Type B pancreatic cell (in vitro differentiated cells): ENCODE measurements at places on chromosomes 1 and 21.

GRCh38 chr1:177216587-177217202 is 45.9 kb downstream of the BRINP2 start:
- DNase-seq, result no peak

DNA sequence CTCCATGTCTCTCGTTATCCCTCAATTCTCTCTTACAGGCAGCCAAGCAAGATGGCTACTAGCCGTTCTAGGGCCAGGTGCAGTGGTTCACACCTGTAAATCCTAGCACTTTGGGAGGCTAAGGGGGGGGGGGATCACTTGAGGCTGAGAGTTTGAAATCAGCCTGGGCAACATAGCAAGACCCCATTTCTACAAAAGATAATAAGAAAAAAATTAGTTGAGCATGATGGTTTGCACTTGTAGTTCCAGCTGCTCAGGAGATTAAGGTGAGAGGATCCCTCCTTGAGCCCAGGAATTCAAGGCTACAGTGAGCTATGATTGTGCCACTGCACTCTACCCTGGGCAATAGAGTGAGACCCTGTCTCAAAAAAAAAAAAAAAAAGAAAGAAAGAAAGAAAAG is 80.4 kb downstream of the NKAIN1 start:
- DNase-seq, result no peak

DNA sequence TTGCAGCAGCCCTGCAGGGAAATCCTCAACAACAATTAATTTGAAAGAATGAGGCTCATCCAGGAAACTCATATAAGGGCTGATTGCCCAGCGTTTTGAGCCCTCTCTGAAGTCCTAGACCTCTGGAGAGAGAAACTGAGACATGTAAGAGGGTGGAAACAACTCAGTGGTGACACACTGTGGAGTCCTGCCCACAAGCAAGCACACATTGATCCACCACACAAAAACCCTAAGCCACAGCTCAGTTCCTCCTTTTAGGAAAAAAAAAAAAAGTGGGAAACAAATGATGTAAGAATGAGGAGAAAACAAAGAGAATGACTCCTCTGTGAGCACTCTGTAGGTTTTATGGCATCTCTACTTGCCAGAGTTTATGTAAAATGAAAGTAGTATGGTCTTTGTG is 22.9 kb upstream of the PLA2G5 start:
- no peak for DNase-seq

DNA sequence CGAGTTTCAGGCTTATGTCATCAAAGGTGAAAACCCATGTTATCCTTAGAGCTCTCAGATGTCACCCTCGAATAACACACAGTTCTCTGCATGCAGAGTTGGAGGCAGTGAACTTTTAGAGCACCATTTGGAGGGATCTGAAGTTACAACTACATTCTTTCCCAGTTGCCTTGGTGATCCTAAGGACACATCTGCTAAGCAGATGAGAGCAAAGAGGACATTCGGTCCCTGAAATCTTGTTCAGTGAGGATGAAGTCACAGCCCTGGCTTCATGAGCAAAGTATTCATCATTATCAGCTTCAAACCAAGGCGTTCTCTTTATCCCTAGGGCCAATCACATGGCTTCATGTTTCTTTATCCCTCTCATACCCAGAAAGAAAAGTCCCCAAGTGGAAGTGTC is 23.1 kb upstream of the MCOLN2 start:
- DNase-seq, result no peak

- DNase-seq, result no peak
Observed at GRCh38 chr1:37310064-37310463, 164.3 kb upstream of the ZC3H12A start.
